ENCODE measurements at places on chromosomes 3 and 15.

- no peak for DNase-seq
Measured at GRCh38 chr15:31211353-31211752, 109.8 kb upstream of the TRPM1 start.

DNA sequence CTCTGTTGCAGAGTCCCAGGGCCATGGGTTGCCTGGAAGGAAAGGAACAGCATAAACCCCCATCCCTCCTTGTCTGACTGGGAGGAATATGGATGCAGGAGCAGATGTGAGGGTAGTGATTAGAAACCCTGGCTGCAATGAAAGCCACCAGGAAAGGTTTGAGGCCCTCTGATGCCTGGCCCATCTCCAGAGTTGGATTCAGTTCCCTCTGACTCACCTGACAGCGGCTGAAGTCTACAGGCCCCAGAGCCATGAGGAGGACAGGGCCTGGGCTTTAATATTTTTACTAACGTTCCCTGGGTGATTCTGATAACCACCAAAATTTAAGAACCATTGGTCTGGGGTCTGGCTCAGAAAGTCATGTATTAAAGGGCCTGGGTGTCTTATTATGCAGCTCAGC, 214.0 kb downstream of the EPHB1 start:
- no peak for DNase-seq

- no peak for DNase-seq
Measured at GRCh38 chr3:64163019-64163754, 62.1 kb downstream of the PRICKLE2 start.

DNA sequence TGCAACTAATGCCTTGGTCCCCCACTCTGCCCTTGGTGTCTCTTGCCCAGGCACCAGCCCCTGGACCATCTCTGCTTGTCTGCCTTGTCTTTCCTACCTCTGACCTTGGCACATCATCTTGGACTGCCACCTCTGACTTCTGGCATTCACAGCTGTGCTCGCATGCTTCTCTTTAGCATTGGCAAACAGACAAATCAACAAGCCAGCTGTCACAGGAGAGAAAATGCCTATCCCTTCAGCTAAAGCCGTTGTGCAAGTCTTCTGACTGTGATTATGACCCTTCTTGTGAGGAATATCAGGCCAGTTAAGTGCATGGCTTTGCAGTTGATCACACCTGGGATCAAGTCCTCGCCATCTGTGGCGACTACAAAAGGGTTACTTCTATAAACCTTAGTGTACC, 84.6 kb downstream of the PRICKLE2 start:
- no peak for DNase-seq

DNA sequence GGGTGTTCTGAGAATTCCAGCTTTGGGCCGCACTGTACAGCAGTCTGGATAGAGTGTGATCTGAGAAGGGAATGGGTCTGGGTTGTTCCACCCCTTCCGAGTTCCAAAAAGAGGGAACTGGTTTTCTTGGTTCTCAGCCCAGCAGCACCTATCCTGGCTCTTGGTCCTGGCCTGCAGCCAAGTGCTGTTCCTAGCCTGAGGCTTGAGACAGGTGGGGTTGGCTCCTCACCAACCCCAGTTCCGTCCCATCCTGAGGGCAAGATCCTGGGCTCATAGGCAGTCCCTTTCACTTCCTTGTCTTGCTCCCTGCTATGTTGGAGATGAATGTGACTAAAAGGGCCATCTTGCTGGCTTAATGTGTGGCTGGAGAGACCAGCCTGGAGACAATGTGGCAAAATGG, 15.2 kb downstream of the IVD start:
- no peak for DNase-seq

DNA sequence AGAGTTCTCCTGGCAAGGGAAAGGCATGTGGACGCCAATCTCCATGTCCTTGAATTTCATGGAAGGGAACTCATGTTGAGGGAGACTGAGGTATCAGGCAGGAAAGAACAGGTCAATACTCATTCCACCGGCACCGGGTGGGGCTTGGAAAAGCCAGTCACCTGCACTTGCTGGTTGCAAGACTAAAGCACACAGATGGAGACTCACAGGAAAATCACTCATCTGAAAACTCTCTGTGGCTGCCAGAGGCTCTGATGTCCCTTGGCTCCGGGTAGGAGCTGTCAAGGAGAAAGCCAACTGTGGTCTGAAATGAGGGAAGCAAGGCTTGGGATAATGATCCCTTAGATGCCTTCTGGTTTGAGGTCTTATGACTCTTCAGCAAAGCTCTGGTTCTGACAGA, 8.7 kb upstream of the CGNL1 start:
- no peak for DNase-seq

DNA sequence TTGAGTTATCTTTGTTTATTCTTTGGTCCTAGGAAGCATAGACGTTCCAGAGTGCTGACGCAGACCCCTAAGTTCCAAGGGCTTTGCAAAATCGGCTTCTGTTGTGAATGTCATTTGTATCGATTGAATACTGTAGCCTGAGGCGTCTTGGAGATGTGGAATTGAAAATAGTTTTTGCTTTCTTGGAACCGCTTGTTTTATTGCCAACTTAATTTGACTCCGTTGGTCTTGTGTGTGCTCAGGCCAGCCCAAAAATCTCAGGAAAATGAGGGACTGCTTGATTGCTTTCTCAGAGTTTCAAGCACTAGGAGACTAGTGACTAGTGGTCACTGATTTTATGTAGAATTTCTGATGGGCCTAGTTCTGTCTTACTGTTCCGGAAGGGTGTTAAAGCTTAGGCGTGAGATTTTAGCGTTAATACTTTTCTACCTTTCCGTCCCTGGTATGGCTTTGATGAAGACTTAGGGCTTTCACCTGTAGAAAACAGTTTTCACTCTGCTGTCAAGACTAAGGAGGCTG, 263 bp upstream of the UTS2B start:
- DNase-seq: no peak

- DNase-seq: no peak
Measured at GRCh38 chr15:96234109-96234892, 96.2 kb upstream of the NR2F2 start.
